ENCODE measurements at places on chromosomes 16 and 17.

DNA sequence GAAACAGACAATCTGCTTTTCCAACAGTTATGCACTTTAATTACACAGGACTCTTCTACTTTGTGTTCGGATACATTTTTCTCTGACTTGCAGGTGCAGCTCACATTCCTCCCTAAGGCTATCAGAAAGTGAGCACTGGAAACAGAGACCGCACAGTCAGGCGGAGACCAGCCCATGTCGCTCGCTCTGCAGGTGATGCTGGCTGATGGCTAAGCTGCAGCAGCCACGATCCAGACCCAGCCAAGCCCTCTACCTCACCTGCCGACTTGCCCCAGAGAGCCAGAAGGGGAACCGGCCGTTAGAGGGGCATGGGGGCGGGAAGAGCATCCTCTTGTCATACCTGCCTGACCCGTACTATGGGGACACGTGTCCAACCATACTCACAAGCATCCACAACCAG lies 33.8 kb downstream of the MAP1LC3B start:
- no peak for DNase-seq
- H3K4me3 ChIP-seq: no peak overlapping the region
- no peaks in the 10 kb centered on the region for H3K4me1 ChIP-seq
- H3K27ac ChIP-seq: no peak overlapping the region

DNA sequence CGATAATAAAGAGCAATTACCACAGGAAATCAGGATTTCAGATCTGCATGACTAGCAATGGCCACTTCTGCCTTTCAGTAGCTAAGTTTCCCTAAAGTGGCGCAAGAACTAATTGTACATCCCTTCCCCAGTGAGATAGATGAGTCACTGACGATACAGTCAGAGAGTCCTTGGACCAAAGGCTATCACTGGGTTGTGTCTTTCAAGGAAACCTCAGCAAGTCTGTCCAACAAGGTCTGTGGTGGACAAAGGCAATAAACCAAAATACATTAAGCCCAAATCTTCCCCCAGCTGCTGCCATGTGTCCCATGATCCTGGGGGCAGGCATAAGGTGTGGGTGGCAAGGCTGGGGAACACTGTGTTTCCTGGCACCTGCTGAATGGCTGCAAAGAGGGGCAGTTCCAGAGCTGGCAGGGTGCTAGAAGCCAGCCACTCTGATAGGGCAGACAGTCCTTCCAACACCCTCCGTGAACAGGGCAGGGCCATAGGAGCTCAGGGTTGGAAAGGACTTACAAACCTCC lies 20.5 kb upstream of the MTMR4 start:
- H3K36me3 ChIP-seq: no peaks in the 10 kb centered on the region
- no peak overlapping the region for H3K4me3 ChIP-seq
- H3K4me1 ChIP-seq: peaks cover 7% of the 10 kb centered on the region

- no peak overlapping the region for H3K27ac ChIP-seq
- peaks cover 23% of the 10 kb centered on the region for H3K4me1 ChIP-seq
Measured at GRCh38 chr17:81489012-81489997, 23.3 kb downstream of the ACTG1 start.

DNA sequence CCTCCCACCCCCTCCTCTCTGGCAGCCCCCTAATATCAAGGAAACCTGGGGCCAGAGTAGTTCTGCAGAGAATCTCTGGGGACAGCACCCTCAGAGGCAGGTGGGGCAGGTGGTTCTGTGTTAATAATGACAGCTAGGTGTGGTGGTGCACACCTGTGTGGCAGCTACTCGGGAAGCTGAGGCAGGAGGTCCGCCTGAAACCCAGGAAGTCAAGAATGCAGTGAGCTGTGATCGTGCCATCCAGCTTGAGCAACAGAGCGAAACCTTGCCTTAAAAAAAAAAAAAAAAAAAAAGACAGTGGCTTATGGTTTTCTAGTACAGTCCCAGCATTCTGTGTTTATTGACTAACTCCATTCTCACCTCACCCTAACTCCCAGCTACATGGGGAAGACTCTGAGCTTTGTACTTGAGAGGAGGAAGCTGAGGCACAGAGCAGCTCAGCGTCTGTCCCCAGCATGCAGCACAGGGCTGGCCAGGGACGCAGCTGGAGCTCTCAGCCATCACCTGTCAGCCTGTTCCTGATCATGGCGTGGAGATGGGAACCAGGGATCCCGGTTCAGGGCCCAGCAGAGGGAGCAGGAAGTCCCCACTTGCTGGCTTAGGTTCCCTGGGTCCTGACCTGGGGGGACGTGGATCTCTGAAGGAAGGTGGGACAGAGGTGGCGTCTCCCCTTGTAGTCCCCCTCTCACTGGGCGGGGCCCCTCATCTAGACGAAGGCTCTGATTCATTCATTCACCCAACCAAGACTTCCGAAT lies 6.1 kb downstream of the DBNDD1 start:
- H3K4me3 ChIP-seq: no peak overlapping the region
- H3K4me1 ChIP-seq: no peaks in the 10 kb centered on the region
- no peak for DNase-seq
- H3K27ac ChIP-seq: no peak overlapping the region
- H3K27me3 ChIP-seq: peaks cover 4% of the 10 kb centered on the region

GRCh38 chr17:41012326-41013120 lies 3.6 kb upstream of the KRTAP3-1 start:
- H3K27me3 ChIP-seq: no peaks in the 10 kb centered on the region
- DNase-seq: no peak
- no peak overlapping the region for H3K4me3 ChIP-seq
- H3K4me1 ChIP-seq: no peaks in the 10 kb centered on the region
- H3K36me3 ChIP-seq: no peaks in the 10 kb centered on the region

- H3K4me3 ChIP-seq: no peak overlapping the region
- H3K27ac ChIP-seq: no peak overlapping the region
- no peaks in the 10 kb centered on the region for H3K36me3 ChIP-seq
Measured at GRCh38 chr17:77843896-77844295, 114.6 kb upstream of the TNRC6C start.

- peaks cover 9% of the 10 kb centered on the region for H3K36me3 ChIP-seq
- H3K27ac ChIP-seq: peak within 1 kb of the TSS; percentile 65
- H3K4me3 ChIP-seq: peak within 1 kb of the TSS; percentile 20
- H3K4me1 ChIP-seq: no peaks in the 10 kb centered on the region
- no peak for DNase-seq
Measured at GRCh38 chr17:69141431-69142174, at the start of gene ABCA6. Gene ABCA6 (minus strand): TSS chr17:69141895. CDS start chr17:69140703, 1,192 bp downstream.

- H3K36me3 ChIP-seq: no peaks in the 10 kb centered on the region
- H3K4me1 ChIP-seq: peaks cover 46% of the 10 kb centered on the region
- DNase-seq: no peak
- H3K27ac ChIP-seq: no peak overlapping the region
- peaks cover 99% of the 10 kb centered on the region for H3K27me3 ChIP-seq
Measured at GRCh38 chr16:54937671-54938211, 7.1 kb downstream of the IRX5 start.

- no peak overlapping the region for H3K4me3 ChIP-seq
- no peak for DNase-seq
- peaks cover 38% of the 10 kb centered on the region for H3K4me1 ChIP-seq
- H3K27me3 ChIP-seq: peaks cover 13% of the 10 kb centered on the region
- peak overlapping the region; percentile 64 for H3K27ac ChIP-seq
- no peaks in the 10 kb centered on the region for H3K36me3 ChIP-seq
Measured at GRCh38 chr17:61338000-61338798, 61.4 kb upstream of the TBX2 start.

DNA sequence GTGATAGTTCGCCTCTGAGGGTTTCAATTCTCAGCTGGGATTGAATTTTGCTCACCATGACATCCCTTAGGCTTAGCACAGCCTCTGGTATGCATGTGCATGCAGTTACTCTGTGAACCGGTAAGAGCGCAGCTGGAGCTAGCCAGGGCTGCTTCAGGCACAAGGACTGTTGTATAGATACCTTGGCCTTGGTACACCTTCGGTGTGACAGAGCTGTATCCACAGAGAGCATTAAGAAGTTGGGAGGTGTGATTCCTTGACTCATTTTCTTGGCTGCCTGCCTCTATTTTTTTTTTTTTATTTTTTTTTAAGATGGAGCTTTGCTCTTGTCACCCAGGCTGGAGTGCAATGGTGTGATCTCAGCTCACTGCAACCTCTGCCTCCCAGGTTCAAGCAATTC lies 2.2 kb upstream of the NUTF2 start:
- peaks cover 41% of the 10 kb centered on the region for H3K4me1 ChIP-seq
- H3K4me3 ChIP-seq: no peak overlapping the region
- no peak overlapping the region for H3K27ac ChIP-seq
- DNase-seq: no peak
- no peaks in the 10 kb centered on the region for H3K27me3 ChIP-seq
- H3K36me3 ChIP-seq: no peaks in the 10 kb centered on the region

GRCh38 chr17:75765981-75766380 lies 989 bp upstream of the GALK1 start:
- DNase-seq: no peak
- peaks cover 29% of the 10 kb centered on the region for H3K4me1 ChIP-seq
- H3K27me3 ChIP-seq: no peaks in the 10 kb centered on the region
- peaks cover 12% of the 10 kb centered on the region for H3K36me3 ChIP-seq
- H3K27ac ChIP-seq: no peak overlapping the region

Measured in stomach (tissue), 19 donors.